ENCODE measurements at places on chromosomes 5 and 9.

- DNase-seq, result no peak
Measured at GRCh38 chr9:118109542-118109941, 405.3 kb downstream of the TLR4 start.

DNA sequence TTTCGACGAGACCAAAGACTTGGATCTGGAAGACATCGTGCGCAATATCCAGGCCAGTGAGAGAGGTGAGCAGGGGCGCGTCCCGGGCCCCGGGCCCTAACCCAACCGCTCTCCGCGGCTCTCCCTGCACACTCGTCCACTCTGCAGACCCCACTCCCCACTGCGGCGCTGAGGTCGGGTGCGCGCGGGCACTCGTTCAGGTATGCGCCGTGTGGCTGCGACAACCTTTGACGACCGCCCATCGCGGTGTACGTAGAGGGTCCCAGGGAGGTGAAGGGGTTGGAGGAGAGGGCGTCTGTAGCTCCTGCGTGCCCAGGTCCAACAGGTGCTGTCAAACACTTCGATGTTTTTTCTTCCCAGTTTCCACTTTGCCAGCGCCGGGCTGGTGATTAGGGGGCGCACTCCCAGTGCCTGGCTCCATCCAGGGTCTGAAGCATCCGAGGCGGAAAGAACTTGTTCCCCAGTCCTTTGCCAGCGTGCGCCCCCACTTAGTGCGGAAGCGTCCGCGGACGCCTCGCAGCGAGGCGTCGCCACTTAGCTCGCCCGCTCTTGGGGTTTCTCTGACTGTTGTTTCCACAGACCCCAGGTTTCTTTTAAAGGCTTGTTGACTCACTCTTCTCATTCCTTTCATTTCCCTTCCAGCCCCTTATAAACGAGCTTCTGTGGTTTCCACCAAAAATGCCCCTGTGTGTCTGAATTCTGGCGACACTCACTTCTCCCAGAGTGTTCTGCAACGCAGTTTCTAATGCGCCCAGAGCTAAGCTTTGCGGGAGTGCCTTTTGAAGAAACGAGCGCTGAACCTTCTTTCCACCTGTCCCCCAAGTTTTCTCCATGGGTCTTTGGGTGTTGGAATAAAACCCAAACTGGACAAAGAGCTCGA is 1.6 kb downstream of the NPR3 start:
- peak; percentile 40 for DNase-seq

GRCh38 chr5:53397845-53398244 is 82.6 kb upstream of the FST start:
- DNase-seq, result peak; percentile 56

DNA sequence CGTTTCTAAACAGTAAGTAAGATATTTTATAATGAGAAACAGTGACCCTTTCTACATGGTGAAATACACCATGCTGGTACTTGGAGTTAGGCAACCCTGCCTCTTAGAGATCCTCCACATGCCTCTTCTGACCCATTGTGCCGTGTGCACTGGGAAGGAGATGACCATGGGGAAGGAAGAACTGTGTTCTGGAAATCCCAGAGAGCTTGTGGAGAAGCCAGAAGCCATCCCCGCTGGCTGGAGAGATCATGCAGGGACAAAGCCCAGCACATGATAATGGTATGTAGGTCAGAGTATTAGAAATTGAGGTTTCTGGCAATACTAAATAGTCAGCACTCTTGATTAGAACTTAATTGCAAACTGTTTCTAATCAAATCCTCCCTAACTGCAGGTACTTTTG is 307.3 kb downstream of the FBXL7 start:
- peak; percentile 28 for DNase-seq

DNA sequence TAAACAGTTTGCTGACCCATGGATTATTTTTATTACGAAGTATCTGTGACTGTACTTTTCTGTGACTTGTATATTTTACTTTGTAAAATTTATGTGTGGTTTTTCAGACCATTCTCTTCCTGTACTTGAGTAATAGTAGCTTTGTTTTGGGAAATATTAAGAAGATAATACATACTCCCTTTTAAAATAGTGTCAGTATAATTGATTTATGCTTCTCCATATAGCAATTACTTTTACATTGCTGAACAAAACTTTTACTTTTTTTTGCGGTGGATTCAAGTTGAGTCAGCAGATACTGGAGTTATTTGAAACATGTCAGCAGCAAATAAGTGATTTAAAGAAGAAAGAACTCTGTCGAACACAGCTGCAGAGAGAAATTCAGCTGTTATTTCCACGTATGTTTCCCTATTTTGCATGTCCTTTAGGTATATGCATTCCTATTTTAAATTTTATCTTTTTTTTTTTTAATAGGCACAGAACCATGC is 28.4 kb downstream of the TENT2 start:
- DNase-seq, result peak; percentile 19

DNA sequence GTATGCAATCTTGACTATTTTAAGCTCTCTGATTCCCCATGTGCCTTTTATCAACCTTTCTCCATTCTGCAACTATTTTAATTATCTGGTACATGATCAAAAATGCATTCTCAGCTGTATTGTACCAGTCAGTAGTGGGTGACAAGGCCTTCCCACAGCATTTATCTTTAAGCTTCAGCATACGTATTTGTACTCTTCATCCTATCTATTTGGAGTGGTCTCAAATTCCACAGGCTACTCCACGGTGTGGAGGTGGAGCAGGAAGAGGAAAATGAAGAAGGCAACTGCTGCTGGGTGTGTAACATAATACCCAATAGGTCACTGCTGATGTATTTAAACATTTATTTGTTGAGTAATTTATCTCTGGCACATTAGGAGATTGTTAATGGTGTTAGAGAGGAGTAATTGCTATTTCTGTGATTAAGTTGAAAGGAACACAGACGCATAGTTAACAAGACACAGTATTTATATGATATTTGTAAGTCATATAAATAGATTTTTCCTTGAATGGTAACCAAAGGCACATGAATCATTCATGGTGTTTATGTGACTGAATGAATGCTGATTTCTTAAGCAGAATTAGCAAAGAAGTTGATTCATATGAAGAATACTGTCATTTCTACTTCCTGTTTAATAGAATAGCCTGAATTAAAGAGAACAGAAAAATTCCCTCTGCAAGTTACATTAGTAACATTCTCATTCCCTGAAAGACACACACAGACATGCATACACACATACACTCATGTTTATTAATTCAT is 153.8 kb upstream of the NR3C1 start:
- peak; percentile 75 for DNase-seq

DNA sequence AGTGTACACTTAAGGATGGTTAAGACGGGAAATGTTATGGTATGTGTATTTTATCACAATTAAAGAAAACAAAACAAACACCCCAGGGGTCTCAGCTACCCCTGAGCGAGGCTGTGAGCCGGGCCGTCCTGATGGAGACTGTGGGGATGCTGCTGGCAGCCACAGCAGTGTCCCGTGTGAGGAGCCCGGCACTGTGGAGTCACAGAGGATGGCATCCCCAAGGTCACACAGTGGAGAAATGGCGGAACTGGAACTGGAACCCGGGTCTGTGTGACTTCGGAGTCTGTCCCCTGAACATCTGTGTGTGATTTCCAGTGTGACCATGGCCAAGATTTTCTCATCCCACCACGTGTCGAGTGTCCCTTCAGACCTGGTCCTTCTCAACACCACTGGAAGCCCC is 80.7 kb upstream of the PHYKPL start:
- DNase-seq, result no peak

DNA sequence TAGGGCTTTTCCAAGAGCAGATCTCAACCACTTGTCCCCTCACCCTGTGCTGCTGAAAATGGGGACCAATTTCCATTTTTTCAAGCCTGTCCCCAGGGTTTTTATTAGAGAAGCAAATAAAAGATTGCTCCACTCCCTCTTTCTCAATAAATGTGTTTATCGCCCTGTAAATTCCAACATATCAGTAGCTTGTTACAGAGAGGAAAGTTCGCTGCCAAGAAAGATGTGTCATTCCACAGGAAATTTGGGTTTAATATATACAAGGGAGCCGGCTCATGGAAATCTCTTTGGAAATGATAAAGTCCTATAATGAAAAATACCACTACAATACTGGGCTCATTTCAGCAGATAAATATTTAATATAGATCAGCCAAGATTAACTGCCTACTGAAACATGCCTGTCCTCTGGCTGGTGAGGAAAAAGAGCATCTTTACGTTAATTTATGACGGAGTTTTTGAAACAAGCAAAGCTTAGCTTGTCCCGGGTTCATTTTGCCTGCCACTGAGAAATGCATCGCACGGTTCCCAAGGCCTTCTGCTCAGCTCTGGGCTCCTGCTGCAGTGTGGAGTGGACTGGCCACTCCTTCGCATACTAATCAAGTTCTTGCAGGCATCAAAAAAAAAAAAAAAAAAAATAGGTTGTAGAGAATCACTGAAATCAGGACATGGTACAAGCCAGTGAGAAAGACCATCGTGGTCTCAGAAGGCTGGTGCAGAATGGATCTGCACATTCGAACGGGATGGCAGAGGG is 84.5 kb downstream of the BRINP1 start:
- no peak for DNase-seq

GRCh38 chr5:26239588-26239987 is 798.8 kb downstream of the CDH9 start:
- DNase-seq, result no peak

- peak; percentile 90 for DNase-seq
Measured at GRCh38 chr9:133558191-133559126, 24.0 kb downstream of the ADAMTSL2 start.

DNA sequence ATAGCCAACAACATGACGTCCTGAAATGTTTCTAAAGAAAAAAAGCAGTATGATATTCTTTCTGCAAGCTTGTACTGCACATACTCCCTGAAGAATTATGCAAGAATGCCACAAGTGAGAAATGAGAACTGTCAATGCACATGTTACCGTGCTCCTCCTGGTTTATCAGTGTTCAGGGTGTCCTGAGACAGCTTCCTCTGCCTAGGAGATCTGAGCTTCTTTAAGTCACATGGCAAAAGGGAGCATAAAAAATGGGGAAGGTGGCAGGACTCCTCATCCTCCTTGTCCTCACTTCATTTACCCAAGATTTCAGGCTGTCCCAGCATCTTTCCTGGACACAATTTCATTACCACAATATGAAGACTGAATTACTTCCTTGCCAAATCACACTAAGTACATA is 238.2 kb downstream of the GLIS3 start:
- no peak for DNase-seq
